Activated CD8-positive, alpha-beta memory T cell treated with anti-CD3 and anti-CD28 coated beads, Interleukin-2, amount 50 U/mL, for 48 hours (primary cell): ENCODE measurements at places on chromosomes 2 and 18.

DNA sequence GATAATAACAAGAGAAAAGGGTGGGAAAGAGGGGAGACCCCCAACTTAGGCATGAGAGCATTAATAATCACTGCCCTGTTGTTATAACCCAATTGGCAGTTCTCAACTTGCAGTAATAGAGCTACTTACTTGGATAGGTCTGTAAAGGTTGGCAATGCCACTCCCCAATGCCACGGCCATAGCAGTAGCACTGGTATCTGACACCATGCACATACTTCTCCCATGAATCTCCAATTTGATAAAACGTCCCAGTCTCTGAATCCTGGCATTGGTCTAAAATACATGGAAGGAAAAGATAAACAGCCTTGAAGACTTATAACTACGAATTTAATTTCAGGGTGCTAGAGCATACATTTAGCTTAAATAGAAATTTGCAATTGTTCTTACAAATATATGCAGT lies 16.8 kb downstream of the FN1 start:
- no peak for DNase-seq

- no peak for DNase-seq
Measured at GRCh38 chr2:163970058-163970813, 234.4 kb upstream of the FIGN start.

GRCh38 chr2:65583061-65583460 lies 150.7 kb upstream of the SPRED2 start:
- no peak for DNase-seq

DNA sequence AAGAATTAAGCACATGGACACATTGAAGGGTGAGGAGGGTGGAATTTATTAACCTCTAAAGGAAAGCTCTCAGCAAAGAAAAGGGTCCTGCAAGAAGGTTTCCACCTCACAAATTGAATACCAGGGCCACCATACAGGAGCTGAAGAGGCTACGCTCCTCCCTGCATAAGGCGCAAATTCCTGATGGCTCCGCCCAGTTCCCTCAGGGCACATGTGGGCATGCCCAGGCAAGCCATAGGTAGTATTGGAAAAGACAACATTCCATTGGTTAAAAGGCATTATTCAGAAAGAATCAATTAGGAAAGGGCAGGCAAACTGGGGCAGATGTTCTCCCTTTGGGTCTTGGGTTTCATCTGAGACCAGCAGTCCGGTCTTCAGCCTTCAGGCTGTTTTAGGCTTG lies 161.2 kb downstream of the PTPRM start:
- no peak for DNase-seq

DNA sequence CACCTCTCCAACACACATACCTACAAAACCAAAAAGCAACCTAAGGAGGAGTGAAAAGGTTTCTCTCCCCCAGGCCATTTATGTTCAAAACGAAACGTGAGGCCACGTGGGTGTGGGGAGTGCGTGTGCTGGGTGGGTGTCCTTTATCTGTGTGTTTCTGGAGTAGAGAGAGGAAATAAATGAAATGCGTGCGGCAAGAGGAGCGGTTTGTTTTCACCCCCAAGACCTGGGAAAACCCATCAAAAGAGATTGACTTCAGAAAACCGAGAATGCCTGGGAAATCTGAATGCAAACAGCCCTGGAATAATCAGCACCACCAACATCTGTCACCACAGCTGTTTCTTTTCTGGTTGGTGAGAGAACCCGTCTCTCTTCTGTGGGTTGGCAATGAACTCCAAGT lies 137.4 kb downstream of the INSIG2 start:
- DNase-seq = no peak

DNA sequence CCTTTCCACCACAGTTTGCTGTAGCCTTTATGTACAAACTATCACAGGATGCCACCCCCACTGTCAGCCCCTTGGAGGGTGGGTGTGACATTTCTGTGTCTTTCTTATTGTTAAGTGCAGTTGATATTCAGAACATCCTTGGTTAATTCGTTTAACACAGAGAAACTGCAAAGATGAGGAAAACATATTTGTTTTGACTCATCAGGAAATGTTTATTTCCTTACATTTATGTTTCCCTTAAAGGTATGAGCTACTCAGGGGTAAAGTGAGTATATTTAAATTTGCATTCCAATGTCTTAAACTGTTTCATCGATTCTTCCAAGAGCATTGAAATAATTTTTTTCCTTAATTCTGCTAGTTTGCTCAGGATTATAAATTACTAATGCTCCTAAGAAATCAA lies 243.4 kb downstream of the RDH14 start:
- DNase-seq = no peak

DNA sequence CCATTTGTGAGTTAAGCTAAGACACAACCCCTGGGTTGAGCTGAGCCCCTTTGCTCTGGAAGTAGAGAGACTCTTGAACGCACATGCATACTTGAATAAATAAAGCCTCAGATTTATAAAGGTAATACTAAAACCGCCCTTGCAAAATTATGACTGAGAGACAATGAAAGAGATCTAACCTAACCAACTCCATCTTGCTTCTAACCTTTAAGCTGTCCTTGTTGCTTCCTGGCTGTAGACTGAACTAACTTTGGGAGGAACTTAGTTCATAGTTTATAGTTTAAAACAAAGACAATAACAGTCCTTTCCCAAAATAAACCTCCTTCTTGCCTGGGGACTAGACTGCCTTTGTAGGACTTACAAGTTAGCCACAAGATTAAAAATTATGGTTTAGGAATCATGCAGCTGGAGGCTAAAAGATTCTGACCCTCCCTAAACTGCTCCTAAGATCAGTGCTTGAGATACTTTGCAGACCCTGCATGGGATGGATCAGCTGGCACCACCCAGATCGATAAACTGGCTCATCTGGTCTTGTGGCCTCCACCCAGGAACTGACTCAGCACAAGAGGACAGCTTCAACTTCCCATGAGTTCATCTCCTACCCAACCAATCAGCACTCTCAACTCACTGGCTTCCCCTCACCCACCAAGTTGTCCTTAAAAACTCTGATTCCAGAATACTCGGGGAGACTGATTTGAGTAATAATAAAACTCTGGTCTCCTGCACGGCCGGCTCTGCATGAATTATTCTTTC lies 240.2 kb upstream of the SLC14A2 start:
- DNase-seq = no peak

DNA sequence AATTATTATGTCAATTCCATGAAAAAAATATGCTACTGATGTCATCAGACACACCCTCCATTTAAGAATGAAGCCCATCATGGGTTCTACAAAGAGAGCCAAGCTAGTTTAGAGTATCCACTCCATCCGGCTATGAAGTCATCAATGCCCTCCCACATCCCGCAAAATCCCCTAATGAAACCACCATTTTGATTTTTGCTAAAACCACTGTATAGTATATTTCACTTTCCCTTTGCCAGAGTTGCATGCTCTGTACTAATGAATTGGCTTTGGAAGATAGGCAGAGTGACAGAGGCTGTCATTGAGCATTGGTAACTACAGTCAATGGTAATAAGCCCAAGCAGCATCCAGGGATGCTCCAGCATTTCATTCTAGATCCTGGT lies 118.6 kb downstream of the ANKRD44 start:
- no peak for DNase-seq

GRCh38 chr2:148928395-148928794 lies 53.4 kb downstream of the KIF5C start:
- DNase-seq = no peak

DNA sequence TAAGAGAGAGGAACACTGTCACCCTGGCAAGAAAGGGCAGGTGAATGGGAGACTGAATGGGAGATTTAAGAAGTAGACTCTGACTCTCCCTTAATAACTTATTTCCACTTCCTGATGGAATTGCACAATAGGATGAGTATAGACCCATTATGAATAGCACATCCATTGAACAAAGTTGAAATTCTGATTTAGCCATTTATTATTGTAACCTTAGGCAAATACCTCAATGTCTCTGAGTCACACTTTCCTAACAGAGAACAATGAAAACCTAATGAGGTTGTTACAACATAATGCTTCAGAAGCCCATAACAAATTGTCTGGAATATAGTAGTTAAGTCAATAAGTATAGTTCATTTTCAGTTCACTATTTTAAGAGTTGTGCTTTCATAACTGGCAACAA lies 78.9 kb downstream of the NRXN1 start:
- no peak for DNase-seq

GRCh38 chr2:190367091-190367490 lies 23.7 kb downstream of the INPP1 start:
- DNase-seq = no peak

- no peak for DNase-seq
Measured at GRCh38 chr2:235004329-235004903, 52.6 kb downstream of the SH3BP4 start.

DNA sequence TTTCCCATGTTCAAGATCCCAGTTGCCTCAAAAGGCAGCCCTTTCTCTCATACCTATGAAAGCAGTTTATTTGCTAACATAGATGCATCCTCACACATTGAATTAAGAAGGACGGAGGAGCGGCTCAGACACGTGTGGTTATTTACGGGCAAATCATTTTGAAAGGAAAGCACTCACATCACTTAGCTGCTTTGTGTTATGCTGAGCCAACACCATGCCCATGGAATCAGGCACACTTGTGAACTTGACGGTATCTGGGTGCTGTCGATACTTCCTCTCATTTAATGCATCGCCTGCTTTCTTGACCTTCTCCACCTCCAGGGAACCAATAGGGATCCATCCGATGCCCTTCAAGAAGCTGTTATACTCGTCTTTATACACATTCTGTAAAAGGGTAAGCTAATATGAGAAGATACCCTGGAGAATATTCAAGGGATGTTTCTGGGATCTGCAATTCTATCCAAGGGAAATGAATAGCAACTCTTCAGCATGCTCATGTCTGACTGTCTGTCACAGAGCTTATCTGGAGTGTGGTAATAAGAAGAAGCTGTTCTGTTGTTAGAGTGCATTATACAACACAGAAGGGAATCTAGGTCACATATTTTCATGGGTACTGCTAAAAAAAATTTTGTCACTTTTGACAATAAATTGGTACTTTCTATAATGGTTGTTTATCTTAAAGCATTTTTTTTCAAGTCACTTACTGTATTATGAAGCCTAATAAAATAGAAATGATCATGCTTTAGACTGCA lies 63.3 kb downstream of the NEB start:
- DNase-seq = no peak

DNA sequence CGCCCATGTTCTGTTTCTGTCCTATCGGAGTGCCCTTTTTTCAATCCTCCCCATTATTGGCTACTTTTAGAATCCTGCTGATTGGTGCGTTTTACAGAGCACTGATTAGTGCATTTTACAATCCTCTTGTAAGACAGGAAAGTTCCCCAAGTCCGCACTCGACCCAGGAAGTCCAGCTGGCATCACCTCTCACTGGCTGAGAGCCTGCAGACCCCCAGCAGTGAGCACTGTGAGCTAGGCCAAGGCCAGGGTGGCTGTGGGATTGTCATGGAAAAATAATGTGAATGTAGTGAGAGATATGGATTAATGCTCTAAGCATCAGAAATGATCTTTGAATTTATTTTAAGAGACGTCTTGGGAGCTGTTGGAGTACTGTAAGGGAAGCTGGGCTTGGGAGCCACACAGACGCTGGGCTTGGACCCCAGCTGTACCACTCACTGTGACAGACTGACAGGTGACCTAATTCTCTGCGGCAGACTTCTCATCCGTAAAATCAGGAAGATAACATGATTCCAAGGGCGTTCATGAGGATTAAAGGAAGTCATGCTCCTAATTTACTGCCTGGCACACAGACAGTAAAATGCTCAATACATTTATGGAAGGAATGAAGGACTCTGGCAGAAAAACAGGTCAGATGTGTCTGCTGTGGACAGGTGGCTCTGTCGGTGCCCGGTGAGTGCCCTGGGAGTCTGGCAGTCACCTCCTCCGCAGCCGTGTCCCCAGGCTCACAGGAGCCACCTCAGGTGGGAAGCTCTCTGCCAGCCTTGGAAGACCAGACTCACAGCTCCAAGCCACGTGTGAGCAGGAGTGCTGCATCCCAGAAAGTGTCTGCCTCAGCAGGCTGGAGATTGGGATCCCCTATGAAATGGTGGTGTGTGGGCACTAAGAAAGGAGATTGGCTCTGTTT lies 105.5 kb downstream of the FAM168B start:
- no peak for DNase-seq

GRCh38 chr2:40955635-40956034 lies 503.7 kb upstream of the SLC8A1 start:
- DNase-seq = no peak

DNA sequence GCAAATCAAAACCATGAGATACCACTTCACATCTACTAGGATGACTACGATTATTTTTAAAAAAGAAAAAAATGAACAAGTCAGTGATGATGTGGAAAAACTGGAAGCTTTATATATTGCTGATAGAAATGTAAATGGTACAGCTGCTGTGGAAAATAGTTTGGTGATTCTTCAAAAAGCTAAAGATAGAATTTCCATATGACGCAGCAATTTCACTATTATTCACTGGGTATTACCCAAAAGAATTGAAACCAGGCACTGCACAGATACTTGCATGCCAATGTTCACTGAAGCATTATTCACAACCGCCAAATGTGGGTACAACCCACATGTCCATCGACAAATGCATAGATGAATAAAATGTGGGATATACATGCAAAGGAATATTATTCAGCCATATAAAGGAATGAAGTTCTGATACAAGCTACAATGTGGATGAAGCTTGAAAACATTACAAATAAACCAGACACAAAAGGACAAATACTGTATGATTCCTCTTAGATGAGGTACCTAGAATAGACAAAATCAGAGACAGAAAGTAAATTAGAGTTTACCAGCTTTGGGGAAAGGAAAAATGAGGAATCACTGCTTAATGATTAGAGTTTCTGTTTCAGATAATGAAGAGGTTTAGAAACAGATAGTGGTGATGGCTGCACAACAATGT lies 11.1 kb downstream of the RTTN start:
- no peak for DNase-seq

GRCh38 chr2:105854972-105855371 lies 110.3 kb downstream of the NCK2 start:
- no peak for DNase-seq

DNA sequence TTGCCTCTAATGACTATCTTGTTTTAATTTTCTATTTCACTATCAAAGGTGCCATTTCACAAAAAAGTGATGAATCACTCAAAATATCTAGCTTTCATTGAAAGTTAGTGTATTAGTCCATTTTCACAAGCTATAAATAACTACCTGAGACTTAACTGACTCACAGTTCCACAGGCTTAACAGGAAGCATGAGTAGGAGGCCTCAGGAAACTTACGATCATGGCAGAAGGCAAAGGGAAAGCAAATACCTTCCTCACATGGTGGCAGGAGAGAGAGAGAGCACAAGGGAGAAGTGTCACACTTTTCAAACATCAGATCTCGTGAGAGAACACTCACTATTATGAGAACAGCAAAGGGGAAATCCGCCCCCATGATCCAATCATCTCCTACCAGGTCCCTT lies 1220.4 kb upstream of the ZEB2 start:
- DNase-seq = no peak

- no peak for DNase-seq
Measured at GRCh38 chr18:61096226-61096625, 237.0 kb upstream of the CDH20 start.

GRCh38 chr2:12083081-12083581 lies 336.7 kb downstream of the LPIN1 start:
- no peak for DNase-seq
